Right cardiac atrium (tissue), 5 donors: ENCODE measurements at places on chromosomes 3 and 15.

- DNase-seq = no peak
These were observed 89.3 kb downstream of the RASA2 start for GRCh38 chr3:141575879-141576743.

DNA sequence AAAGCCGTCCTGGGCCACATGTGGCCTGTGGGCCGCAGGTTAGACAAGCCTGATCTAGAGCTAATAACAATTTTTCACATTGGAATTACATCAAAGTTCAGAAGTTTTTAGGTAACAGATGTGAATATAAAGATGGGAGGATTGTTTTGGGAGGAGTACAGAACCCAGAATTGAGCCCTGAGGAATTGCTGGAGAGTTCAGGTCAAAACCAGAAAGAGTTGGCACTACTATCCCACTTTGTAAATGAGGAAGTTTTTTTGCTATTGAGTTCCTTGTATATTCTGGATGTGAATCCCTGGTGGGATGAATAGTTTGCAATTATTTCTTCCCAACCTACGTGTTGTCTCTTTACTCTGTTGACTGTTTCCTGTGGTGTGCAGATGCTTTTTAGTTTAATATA lies 109.5 kb upstream of the LIPC start:
- no peak for DNase-seq

- DNase-seq = no peak
These were observed 23.6 kb downstream of the CCR1 start for GRCh38 chr3:46184469-46184868.

- DNase-seq = peak; percentile 55
These were observed 399.3 kb upstream of the RGMA start for GRCh38 chr15:93488296-93488713.

- DNase-seq = peak; percentile 90
These were observed at the start of gene LAMB2 for GRCh38 chr3:49132437-49133225. LAMB2 (minus strand) TSS chr3:49133050; CDS start chr3:49132867, 183 bp downstream.

DNA sequence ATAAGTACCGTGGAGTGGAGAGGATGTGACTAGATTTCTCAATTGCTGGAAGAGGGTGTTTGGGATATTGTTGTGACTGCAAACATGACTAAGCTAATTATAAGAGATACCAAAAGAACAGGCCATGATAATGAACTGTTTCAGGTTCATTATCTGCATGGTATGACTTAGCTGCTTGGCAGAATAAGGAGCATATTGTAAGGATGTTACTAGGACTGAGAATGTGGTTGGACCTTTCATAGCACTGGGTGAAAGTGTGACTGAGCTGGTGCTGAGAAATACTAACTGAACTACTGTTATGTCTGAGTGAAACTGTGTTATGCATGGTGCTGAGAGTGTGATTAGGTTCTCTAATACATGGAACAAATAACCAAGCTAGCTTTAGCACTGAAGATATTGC lies 11.0 kb downstream of the SCN10A start:
- DNase-seq = no peak

DNA sequence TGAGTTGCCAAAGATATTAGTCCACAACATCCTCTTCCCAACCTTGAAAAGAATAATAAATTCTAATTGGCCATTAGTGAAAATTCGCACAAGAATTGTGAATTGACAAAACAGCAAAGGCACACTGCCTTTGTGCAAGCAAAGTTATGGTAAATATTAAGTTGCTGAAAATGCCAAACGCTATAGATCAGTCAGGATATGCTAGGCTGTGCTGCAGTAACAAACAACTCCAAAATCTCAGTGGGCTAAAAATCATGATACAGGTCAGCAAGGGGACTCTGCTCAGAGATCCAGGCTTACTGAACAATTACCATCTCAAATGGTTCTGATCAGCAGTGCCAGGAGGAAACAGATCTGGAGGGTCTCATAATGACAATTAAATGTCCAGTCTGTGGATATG lies 238.0 kb upstream of the IGF1R start:
- no peak for DNase-seq

DNA sequence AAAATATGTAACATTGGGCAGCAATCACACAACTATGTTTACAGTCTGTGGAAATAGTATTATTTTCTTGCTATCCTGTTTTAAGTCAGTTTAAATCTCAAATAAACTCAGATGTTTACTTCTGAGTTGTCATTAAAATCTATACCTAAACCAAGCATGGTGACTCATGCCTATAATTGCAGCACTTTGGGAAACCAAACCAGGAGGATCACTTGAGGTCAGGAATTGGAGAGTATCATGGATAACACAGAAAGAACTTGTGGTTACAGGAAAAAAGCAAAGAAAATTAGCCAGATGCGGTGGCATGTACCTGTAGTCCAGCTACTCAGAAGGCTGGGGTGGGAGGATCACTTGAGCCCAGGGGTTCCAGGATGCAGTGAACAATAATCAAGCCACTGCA lies 631.6 kb upstream of the EPHA6 start:
- no peak for DNase-seq

GRCh38 chr15:89194608-89195007 lies 26.8 kb downstream of the RLBP1 start:
- no peak for DNase-seq

- no peak for DNase-seq
These were observed 100.8 kb downstream of the KLF13 start for GRCh38 chr15:31427411-31427810.

DNA sequence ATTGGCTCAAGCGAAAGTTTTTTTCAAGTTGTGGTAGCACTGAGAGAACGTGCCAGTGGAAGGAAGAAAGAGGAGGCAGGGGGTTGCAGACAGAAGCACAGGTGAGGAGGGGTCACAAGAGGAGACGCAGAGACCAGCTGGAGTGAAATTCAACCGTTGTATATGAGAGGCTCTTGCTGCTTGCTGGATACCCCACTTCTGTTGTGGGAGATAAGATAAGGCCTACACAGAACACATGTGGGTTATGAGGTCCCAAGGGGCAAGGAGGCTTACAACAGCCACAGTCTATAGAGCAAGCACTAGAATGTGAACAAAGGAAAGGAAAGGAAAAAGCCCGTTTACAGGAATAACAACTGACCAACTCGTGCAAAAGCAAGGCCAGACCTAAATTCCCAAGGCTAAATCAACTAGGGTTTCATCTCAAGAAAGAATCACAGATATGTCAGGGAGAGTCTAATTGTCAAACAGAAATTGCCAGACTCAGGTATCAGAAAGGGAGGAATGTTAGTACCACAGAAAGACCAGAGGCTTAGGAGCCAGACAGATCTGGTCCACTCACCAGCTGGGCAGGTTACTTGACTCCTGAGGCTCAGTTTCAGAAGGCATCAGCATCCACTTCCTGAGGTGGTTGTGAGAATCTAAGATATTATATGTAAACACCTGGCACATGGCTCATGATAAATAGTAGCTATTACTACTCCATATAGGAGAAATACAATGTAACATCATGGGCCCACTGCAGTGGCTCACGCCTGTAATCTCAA lies 60.9 kb downstream of the MSL2 start:
- no peak for DNase-seq

- peak; percentile 90 for DNase-seq
These were observed 74.5 kb downstream of the BFSP2 start for GRCh38 chr3:133474251-133474801.

GRCh38 chr15:81432179-81432578 lies 58.2 kb upstream of the TMC3 start:
- DNase-seq = no peak

- peak; percentile 50 for DNase-seq
These were observed 83.6 kb upstream of the FXR1 start for GRCh38 chr3:180828723-180829408.

DNA sequence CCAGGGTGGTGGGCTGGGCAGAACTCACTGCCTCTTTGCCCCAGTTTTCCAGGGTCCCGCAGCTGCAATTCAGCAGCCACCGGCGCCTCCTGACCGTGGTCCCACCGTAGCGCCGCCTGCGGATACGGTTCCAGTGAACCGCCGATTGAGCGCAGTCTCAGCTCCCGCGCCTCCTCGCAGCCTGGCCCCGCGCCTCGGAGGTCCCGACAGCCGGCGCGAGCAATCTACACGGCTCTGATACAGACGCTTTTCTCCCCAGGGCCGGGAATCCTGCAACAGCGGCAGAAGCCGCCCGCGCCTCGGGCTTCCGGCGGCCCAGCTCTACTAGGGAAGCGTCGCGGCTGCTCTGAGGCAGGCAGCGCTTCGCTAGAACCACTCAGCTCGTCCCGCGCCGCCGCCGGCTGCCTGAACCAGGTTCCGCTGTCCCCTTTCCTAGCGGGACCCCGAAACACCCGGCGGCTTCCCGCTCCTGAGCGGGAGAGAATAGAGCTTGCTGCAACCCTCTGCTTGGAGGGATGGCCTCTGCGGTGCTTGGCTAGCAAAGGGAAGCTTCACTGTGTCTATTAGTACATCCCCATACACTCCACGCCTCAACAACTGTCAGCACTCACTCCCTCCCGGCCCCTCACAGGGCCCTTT lies 3.1 kb downstream of the FOXL2NB start:
- no peak for DNase-seq

GRCh38 chr3:8845641-8846040 lies 76.2 kb upstream of the OXTR start:
- DNase-seq = no peak

DNA sequence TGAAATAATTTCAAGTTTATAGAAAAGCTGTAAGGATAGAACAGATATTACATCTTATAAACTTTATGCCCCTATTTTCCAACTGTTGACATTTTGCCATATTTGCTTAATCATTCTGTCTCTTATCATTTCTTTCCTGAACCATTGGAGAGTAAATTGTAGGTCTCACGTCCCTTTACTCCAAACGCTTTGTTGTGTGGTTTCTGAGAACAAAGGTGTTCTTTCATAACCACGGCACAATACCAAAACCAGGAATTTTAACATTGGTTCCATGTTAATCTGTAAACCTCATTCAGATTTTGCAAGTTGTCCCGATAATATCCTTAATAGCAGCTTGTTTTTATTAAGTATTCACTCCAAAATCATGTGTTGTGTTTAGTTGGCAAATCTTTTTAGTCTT lies 134.8 kb downstream of the AKAP13 start:
- DNase-seq = no peak

- DNase-seq = peak; percentile 72
These were observed 105.4 kb downstream of the LINGO1 start for GRCh38 chr15:77527164-77527778.

DNA sequence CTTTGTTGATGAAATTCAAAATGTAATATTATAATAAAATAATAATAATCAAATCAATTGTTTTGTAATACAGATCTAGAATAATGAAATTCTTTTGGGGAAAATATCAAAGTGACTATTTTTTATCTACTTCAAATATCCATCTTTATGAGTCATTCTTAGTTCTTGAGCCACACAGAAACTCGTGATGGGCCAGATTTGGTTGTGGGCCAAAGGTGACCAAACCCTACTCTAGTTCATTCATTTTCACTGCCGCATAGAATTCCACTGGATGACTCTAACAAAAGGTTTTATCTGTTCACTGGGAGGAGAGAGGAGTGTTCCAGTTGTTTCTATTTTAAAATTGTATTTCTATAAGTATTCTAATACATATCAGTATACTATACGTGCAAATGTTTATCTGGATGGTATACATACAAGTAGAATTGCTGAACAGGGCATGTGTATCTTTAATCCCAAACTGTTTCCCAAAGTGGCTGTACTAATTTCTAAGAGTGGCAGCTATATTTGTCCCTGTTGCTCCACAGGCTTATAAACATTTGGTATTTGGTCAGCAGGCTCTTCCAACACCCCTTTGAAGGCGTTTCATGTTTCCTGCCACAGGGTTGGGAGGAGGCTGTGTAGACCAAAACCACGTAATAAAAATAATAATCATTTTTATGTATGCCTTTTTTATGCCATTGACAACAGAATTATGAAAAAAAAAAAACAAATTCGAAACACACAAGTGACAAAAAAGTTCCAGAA lies 7.3 kb upstream of the RTP3 start:
- no peak for DNase-seq

DNA sequence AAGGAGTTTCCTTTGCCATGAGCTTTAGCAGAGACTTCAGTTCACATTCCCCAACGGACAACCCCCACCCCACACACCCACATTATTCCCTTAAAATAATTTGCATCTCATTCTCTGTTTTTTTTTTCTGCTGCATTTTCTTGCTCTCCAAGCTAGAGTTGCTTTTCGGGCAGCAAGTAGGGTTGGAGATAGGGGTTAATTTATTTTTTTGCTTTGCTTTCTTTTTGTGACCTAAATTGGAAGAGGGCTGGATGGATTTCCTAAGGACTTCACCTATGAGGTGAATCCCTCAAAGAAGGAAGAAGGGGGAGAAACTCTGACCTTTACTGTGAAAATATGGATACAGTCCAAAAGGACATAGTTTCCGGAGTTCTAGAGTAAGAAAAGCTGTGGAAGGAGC lies 6.6 kb downstream of the SOX2 start:
- no peak for DNase-seq

- DNase-seq = no peak
These were observed 486.0 kb upstream of the CFAP20DC start for GRCh38 chr3:59535791-59536221.

GRCh38 chr3:52986938-52987337 lies 58.9 kb downstream of the SFMBT1 start:
- no peak for DNase-seq

- DNase-seq = no peak
These were observed 14.9 kb downstream of the TCAIM start for GRCh38 chr3:44353355-44353924.

DNA sequence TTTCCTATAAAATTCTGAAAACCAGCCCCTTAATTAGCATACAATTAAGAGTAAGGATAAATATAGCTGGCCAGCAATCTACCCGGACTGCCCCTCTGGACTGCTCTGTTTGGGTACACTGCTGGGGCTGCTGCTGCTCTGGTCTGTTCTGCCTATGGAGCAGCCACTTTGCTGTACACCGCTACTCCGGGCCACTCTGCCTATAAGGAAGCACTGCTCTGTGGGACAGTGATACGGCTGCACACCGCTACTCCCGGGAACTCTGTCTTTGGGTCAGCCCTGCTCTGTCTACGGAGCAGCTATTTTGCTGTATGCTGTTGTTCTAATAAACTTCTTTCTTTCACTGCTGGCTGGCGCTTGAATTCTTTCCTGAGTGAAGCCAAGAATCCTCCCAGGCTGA lies 316.5 kb upstream of the PLSCR5 start:
- no peak for DNase-seq

GRCh38 chr15:71669688-71670087 lies 140.7 kb upstream of the NR2E3 start:
- DNase-seq = no peak

- no peak for DNase-seq
These were observed 184.5 kb downstream of the FHIT start for GRCh38 chr3:61066800-61067199.

- no peak for DNase-seq
These were observed 12.1 kb upstream of the LIMD1 start for GRCh38 chr3:45582430-45582829.
